Activated CD8-positive, alpha-beta memory T cell treated with anti-CD3 and anti-CD28 coated beads for 36 hours (primary cell): ENCODE measurements at places on chromosomes 4 and X. TPM values are rescaled to one million over a fixed set of nuclear protein-coding genes. Genes with fewer than 3 reads are reported as not detected.

The OPHN1 gene
- total RNA-seq, result 0.02 TPM

The STBD1 gene
- total RNA-seq, result 0.40 TPM

The EGF gene
- not detected for total RNA-seq

The SPIN4 gene
- 6.0 TPM for total RNA-seq

The VCX gene
- not detected for total RNA-seq

The NR0B1 gene
- not detected for total RNA-seq

The CAPN6 gene
- total RNA-seq, result not detected

The MAGEA11 gene
- not detected for total RNA-seq

The MAGED4 gene
- 0.86 TPM for total RNA-seq

The CLDN22 gene
- not detected for total RNA-seq

The PTTG2 gene
- total RNA-seq, result 0.46 TPM

The NXF2B gene
- total RNA-seq, result not detected
